NCI-H2227 treated with DMSO at 0.1 percent for 48 hours (cell line): ENCODE measurements at places on chromosomes 16 and 17.

GRCh38 chr16:58801838-58802237, 67.7 kb upstream of the GOT2 start:
- DNase-seq, result no peak

GRCh38 chr17:18921912-18922451, 30.0 kb upstream of the SLC5A10 start:
- DNase-seq, result no peak

DNA sequence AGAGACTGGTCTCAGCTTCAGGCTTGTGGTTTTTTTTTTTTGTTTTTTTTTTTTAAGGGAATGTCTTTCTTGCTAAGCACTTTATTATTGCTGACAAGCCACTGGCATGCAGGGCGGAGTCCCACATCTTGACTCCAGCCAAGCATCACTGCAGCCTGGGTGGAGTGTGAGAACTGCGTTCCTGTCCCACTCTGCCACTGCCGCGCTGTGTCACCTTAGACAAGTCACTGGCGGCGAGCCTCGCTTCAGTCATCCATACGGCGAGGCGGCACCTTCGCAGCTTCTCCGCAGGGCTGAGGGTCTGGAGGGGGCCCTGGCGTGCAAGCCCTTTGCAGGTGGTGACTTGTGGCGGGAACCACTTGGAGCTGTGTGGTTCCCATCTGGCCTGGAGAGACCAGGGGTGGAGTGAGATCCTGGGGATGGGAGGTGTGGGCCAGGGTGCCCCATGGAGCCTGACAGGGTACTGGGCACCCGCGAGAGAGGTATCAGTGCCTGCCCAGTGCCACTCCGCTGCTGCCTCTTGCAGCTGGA, 99.1 kb upstream of the CIBAR2 start:
- no peak for DNase-seq

DNA sequence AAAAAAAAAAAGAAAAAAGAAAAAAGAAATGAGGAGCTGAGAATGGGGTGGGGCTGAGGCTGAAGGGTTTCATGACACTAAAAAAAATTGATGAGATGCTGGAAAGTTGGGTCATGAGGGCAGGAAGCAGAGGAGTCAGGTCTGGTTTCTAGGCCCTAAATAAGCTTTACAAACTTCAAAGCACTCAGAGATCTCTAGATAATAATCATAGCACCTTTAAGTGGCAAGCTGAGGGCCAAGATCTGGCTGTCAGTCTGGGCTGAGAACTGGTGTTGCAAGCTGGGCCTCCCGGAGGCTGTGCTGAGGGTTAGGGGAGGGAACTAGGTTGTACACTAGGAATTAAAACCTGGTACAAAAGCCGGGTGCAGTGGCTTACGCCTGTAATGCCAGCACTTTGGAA, 6.4 kb downstream of the ZNF764 start:
- no peak for DNase-seq

- DNase-seq, result no peak
Measured at GRCh38 chr17:57968456-57968855, 13.2 kb upstream of the CUEDC1 start.

GRCh38 chr16:56747486-56748045, 17.6 kb downstream of the NUP93 start:
- no peak for DNase-seq

GRCh38 chr16:24253192-24253591, 2.9 kb upstream of the CACNG3 start:
- peak; percentile 50 for DNase-seq

- DNase-seq, result no peak
Measured at GRCh38 chr16:63323055-63323454, 1286.8 kb upstream of the CDH8 start.

DNA sequence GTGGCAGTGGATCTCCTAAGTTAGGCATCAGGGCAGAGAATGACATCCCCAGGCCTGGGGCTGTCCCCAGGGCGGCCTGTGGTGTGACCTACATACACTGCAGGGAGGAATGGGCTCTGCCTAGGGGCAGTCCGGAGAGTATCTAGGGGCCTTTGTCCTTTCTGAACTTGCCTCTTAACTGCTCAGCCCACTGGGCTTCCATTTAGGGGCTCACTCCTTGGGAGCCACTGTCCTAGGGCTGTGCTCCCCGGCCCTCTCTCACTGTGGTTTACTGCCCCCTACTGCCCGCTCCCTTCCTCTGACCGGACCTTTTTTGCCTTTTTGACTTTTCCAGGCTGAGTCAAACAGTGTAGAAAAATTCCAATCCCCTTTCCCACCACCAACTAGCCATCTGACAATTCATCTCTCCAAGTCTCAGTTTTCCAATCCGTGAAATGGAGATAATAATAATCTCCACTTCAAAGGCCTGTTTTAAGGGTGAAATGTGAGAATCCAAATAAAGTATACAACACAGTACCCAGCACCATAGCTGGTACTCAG, 66.8 kb downstream of the DNAH3 start:
- DNase-seq, result peak; percentile 11

DNA sequence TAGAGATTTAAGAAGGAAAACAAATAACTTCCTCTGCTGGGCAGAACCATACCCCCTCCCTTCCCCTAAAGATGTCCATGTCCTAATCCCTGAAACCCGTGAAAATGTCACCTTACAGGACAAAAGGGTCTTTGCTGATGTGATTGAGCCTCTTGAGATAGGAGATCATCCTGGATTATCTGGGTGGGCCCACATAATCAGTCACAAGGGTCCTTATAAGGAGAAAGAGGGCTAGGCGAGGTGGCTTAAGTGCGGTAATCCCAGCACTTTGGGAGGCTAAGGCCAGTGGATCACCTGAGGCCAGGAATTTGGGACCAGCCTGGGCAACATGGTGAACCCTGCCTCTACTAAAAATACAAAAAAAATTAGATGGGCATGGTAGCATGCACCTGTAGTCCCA, 12.0 kb upstream of the SLC39A11 start:
- DNase-seq, result no peak

DNA sequence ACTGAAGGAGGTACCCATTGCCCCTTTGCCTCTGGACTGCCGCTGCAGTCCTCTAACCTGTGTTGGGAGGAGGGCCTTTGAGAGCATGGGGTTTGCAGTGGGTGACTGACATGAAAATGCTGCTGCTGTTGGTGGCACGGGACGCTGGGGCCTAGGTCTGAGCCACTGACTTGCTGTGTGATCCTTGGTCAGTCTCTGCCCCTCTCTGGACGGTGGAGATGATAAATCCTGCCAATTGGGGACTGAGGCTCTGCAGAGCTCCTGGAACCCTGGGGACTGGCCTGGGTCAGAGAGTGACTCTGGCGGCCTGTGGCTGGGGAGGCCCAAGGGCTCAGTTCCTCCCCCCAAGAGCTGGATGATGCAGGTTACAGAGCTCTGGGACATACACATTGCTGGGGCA, 6.1 kb upstream of the PYDC1 start:
- no peak for DNase-seq

- DNase-seq, result no peak
Measured at GRCh38 chr17:6779411-6779810, 3.4 kb downstream of the FBXO39 start.

DNA sequence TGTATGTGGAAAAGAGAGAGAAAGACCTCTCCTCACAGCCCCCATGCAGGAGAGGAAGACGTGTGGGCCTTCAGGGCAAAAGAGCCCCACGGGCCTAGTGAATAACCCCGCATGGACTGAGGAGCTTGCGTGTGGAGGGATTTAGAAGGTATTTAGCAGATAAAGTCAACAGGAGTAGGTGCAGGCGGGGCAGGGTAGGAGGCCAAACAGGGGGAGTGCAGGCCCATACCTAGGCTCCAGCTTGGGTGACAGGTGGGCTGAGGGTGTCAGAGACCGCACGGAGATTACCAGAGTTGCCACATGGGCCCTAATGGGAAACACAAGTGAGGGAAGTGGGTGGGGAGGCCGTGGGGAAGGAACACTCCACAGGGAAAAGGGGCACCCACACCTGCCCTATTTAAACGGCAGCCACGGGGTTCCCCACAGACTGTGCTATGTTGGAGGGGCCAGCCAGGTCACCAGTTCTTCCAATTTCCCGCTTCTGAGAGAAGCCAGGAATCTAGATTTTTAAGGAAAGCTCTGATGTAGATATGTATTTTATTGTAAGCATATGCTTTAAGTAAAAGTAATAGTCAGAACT, 8.2 kb upstream of the CNGB1 start:
- no peak for DNase-seq

DNA sequence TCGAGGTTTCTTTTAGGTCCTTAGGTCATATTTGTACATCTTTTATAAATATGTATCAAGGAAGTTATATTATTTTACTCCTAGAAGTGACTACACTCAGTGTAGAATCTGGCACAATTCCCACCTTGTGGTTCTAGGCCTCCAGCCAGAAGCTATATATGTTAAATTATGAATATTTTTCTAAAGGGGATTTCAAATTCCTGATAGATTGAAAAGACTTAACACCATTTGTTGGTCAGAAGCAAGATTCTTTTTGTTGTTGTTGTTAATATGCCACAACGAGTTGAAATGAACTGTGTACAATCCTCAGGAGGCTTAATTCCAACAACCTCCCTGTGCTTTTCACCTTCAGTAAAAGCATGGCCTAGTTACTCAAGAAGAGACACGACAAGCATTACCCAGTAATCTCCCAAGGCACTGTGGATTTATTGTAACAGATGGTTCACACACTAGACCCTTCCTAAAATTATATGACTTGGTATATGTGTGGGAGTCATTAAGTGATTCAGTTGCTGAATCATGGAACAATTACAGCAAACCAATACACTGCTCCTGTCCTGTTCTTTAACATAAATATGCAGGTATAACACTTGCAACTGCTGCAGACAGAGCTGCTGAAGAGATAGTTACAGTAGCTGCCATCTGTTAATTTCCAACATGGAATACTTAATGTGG, 964.4 kb upstream of the GOT2 start:
- no peak for DNase-seq

DNA sequence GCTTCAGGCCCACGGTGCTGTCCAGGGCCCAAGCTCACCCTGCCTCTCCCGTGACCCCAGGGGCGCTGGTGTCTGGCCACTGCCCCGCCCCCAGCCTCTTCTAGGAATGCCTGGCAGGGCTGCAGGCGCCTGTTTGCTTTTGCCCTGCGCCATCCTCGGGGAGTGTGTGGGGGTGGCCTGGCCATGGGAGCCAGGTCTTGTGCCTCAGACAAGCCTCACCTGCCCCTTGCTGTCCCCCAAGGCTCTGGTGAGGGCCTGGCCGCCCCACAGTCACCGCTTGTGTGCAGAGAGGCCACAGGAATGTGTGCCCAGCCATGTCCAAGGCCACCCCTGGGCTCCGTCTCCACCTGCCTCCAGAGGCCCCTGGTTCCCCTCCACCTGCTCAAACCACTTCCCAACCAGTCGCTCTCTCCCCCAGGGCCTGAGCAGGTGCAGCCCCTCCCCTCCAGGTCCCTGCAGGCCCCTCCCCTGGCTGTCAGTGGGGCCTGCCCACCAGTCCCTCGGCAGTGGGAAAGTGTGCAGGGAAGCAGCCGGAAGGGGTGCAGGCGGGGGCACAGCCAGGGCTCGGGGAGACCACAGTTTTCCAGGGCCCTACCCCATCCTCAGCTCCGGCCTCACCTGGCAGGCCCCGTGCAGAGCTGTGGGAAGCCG, 841 bp upstream of the IGFALS start:
- DNase-seq, result no peak

- DNase-seq, result no peak
Measured at GRCh38 chr17:82031885-82032627, 578 bp downstream of the RAC3 start.

DNA sequence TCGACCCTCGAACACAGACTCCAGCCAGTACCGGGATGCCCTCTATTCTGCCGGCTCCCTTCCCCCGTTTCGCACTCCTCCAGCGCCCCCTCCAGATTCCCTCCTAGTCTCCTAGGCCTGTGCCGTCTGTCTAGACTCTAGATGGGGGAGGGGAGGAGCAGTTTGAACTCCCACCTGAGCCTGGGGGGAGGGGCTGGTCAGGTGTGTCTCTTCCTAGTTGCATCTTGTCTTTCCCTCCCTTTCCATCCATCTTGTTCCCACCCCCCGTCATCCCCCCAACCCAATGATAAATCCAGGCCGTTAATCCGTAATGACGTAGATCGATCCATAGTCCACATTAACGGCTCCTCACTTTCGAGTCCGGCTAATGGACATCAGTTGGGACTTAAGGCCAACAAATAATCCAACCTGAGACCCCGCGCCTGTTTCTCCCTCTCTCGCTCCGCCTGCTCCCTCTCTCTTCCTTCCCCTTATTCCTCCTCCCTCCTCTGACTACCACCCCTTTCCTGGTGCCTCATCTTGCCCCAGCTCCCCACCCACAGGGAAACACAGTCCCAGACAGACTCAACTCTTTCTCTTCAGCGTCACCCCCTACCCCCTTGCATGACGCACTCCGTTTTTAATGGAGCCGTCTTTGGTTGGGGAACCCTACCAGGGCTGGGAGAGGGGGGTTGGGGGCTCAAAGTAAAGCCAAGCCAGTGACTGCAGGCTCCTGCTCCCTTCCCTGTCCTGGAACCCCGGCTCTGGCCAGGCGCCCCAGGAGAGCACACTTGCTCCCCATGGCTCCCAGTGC, 3.4 kb upstream of the HOXB5 start:
- no peak for DNase-seq

GRCh38 chr16:88358023-88358420, 24.7 kb upstream of the ZNF469 start:
- no peak for DNase-seq

DNA sequence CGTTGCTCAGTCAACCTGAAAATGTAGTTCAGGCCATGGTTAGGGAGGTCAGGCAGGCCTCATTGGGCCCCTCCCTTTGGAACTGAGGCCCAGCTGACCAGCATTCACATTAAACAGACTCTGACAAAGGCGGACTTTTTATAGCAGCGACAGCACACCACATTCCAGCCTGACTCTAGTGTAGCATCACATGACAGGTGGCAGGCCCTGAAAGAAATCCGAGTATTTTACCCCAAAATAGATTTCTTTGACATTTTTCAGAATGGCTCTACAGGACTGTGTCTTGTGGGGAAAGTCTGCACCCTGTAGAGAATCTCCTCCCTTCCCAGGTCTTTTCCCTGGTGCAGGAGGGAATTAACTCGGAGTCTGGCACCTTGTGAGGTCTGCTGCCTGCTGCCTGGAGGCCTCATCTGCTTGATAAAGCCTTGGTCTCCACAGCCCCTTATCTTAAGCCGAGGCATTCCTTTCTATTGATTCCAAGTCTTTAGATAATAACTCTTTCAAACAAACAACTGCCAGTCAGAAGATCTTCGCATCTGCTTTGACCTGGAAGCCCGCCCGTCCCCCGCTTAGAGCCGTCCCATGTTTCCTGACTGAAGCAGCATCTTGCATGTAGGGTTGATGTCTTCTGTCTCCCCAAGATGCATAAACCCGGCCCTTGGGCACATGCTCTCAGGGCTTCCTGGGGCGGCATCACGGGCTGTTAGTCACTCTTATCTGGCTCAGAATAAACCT, 44.0 kb upstream of the CAPN15 start:
- DNase-seq, result no peak

DNA sequence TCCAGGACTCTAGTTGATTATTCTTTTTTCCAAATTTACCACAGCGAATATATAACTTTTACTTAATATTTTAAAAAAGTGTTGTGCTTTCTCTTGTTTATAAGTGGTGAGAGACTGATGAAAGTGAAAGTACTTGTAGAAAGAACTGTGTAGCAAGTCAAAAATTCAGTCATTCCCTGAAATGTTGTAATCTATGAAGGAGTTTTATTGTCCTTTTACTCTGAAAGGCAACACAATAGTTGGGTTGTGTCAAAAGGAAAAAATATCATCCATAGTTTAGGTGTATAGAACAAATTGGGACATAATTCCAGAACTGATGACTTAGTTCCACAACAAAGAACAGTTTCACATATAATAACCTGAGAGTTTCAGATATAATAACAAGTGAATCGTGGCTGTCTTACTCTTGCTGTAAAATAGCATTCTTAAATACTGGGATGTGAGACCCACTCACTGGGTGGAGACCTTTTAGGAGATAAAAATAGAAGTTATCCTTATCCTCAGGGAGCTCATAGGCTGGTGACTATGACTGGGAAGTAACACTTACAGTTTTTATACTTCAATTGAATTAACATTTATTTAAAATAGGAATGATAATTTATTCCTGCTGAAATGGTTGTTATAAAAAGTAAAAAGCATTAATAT, 20.6 kb downstream of the CYB5B start:
- DNase-seq, result no peak
